ENCODE measurements at places on chromosomes 16 and 17.

GRCh38 chr17:53896047-53896446 lies 73.3 kb downstream of the KIF2B start:
- DNase-seq, result no peak

DNA sequence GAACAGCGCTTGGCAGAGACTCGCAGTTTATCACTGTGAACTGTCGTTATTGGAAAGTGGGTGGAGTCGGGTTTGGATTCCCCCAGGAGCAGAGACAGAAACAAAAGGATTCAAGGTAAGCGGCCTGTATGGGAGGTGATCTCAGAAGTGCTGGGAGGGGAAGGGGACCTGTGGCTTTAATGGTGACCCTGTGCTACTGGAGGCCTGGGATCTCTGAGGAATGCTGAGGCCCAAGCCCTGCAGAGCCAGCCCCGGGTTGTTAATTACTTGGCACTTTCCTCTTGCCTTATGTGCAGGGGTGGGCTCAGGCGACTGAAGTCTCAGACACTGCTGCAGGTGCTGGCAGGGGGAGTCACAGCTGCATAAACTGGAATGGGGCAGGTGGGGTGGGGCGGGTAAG lies 27.4 kb downstream of the IRF8 start:
- DNase-seq, result no peak

- no peak for DNase-seq
Measured at GRCh38 chr16:648071-648780, 939 bp upstream of the WDR90 start.

- no peak for DNase-seq
Measured at GRCh38 chr17:50114849-50115357, 15.1 kb downstream of the SAMD14 start.

GRCh38 chr16:11737713-11738112 lies 4.9 kb downstream of the TXNDC11 start:
- DNase-seq, result no peak

GRCh38 chr17:4518901-4519300 lies 20.2 kb downstream of the SPNS2 start:
- DNase-seq, result no peak

DNA sequence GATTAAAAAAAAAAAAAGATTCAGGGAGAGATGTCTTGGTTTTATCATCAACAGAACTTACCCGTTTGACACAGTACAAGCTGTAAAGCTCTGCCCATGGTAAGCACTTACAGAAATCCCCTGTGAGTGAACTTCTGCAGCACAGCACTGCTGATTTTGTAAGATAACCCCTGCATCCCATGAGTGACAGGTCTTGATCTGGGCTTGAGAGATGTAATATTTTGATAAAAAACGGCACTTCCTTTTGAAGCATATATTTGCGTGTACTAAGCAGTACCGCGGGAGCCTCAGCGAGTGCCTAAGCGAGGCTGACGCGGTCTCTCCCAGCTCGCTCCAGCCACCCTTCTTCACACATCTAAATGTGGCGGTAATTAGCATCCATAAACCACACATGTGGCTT lies 50.5 kb downstream of the IKZF3 start:
- DNase-seq, result peak; percentile 47

GRCh38 chr17:21313320-21313719 lies 28.8 kb downstream of the MAP2K3 start:
- no peak for DNase-seq

GRCh38 chr17:12445331-12445730 lies 220.4 kb upstream of the MYOCD start:
- no peak for DNase-seq

DNA sequence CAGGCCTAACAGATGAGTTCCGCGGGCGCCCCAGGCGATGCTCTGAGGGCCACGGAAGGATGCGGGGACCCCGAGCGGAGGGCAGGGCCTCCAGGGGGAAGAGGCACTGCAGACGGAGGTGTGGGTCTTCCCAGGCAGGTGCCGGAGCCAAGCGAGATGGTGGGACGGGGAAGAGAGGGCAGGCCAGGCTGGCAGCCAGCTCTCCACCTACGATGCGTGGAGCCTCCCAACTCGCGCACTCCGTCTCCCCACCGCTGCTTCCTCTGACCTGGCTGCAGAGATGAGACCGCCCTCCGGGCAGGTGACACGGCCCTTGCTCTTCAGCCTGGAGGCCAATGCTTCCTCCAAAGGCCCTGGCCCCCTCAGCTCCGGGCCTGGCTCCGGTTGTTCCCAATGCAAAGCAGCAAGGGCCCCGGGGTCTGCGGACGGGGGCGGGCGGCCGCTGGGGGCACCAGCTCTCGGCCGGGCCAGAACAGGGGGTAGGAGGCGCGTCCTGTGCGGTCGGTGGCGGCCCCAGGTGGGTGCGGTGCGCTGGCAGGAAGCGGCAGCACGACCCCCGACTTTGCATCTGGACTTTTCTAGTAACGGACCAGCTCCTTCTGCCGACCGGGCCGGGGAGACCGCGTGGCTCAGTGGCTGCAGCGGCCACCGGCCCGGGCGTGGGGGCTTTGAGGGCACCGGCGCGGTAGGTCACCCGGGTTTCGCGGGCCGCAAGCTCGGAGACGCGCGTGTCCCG lies 1.5 kb upstream of the SOX8 start:
- DNase-seq, result no peak

- no peak for DNase-seq
Measured at GRCh38 chr17:8556074-8556473, 74.5 kb downstream of the MYH10 start.

- no peak for DNase-seq
Measured at GRCh38 chr17:83117583-83117982, 38.2 kb downstream of the METRNL start.

DNA sequence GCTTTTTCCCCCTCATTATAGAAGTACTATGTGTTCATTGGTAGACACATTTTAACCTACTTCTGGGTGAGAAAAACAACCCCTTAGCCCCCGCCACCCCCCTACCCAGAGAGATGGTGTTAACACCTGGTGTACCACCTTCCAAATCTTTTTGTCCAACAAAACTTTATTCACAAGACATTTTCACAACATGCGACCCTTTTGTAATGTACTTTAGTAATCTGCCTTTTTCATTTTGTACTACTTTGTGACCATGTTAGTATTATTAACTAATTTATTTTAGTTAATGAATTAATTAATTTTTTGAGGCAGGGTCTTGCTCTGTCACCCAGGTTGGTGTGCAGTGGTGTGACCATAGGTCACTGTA lies 20.0 kb downstream of the PLCG2 start:
- no peak for DNase-seq

DNA sequence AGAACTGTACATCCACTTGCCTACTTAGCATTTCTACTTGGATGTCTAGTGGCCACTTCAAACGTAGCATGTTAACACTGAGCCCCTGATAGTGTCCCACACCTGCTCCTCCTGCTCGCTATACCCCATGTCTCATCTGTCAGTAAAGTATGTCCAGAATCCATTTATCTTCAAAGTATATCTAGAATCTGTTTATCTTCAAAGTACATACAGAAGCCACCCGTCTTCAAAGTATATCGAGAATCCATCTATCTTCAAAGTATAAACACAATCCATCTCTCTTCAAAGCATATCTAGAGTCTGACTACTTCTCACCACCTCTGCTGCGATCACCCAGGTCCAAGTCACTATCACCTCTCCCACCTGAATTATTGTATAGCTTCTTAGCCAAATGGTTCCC lies 43.8 kb downstream of the MYO1D start:
- DNase-seq, result no peak

DNA sequence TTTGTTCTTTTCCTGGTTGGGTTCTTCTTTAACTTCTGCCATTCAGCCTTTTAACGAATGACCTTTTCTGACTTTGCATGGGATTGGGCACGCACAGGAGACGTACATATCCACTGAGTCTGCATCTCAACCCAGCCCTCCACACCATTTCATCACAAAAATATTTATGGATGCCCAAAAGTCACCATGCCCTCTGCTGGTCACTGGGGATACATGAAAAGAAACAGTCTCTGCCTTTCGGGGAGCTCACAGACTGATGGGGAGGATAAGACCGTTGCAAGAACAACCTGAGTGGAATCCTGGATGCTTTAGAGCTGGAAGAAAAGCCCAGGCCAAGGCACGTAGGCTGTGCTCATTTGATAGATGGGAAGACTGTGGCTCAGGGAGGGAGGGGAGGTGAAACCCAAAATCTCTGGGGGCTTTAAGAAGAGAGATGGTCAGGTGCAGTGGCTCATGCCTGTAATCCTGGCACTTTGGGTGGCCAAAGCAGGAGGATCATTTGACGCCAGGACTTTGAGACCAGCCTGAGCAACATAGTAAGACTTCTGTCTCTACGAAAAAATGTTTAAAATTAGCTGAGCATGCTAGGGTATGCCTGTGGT lies 7.9 kb upstream of the MT2A start:
- no peak for DNase-seq

DNA sequence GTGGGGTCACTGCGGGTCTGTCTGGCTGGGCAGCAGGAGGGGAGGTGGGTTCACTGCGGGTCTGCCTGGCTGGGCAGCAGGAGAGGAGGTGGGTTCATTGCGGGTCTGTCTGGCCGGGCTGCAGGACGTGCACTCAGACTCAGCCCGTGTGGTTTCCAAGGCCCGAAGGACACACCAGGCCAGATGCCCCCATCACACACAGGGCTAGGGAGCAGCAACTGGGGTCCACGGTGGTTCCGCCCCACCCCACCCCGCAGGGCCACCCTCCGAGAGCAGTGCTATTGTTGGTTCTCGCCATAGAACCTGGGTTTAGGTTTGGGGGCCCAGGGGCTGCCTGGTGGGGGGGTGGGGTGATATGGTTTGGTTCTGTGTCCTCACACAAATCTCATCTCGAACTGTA lies 5.8 kb upstream of the CIAO3 start:
- DNase-seq, result no peak

GRCh38 chr16:28587386-28587785 lies 9.5 kb downstream of the SULT1A2 start:
- no peak for DNase-seq

DNA sequence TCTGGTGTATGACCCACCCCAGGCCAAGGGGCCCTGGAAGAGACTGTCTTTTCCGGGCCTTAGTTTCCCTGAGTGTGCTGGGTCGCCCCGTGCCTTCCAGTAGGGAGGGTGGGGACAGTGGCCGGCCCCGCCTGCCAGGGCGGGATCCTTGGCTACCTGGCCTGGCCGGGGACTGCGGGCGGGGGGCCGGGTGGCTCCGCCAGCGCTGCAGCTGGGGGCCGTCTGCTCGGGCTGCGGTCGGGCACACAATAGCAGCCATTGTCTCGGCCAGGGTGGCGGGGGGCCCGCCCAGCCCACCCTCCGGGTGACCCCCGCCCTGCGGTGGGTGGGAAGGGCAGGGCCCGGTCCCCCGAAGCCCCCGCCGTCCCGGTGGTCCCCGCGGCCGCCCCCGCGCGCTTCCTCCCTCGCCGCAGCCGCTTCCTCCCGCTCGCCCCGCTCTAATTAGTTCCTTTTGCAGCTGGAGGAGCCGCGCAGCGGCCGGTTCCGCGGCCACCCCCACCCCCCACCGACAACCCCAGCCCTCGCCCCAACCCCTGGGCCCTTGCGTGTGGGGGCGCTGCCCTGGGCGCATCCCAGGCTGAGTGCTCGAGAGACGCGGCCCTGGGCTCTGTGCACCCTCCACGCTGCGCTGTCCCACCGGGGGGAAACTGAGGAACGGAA lies 11.6 kb downstream of the GLIS2 start:
- DNase-seq, result no peak

DNA sequence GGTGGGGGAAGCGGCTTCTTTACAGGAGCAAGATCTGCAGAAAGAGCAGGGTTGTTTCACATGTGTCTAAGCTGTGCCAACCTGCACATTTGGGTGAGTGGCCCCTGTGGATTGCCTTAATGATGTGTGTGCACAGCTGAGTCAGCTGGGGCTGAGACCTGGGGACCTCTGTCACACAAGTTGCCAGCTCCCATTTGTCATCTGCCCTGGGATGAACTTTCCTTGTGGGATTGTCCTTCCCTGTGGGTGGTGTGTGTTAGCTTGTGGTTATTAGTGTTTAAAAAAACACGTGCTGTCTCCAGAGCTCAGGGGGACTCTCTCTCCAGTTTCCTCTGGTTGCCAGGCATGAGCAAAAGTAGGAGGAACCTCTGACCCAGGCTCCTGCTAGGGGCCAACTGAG lies 400.5 kb upstream of the CCL2 start:
- DNase-seq, result no peak

DNA sequence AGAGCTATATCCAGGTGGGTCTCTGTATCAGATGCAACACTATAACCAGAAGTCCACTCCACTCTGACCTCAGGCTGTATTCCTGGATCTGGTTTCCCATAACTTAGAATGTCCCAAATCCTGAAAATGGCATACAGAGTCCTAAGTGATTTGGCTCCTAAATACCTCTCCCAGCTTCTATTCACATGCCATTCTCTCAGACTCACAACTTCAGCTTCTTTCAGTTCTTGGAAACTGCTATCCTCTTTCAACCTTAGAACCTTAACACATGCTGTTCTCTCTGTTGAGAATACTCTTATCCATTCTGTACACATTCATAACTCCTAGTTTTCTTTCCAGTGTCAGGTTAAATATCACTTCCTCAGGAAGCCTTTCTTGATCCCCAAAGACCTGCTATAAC lies 132.0 kb downstream of the BRIP1 start:
- no peak for DNase-seq

DNA sequence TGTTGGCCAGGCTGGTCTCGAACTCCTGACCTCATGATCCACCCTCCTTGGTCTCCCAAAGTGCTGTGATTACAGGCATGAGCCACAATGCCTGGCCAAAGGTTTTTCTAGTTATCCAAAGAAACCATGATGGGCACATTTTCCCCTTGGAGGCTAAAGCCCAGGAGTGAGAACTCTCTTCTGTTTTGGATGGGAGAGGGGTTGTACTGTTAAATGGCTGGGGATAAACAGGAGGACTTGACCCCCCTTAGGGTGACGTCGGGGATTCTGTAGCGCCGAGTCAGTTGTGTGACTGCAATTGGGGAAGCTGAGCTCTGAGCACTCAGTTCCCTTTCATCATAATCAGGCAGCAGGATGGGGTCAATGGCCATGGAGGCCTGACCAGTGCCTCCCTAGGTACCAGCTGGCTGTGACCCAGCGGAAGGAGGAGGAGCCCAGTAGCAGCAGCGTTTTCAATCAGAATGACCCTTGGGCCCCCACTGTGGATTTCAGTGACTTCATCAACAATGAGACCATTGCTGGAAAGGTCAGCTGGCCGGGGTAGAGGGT lies 4.1 kb downstream of the AOC3 start:
- no peak for DNase-seq

GRCh38 chr17:28716740-28717577 lies 709 bp downstream of the RAB34 start:
- DNase-seq, result no peak

GRCh38 chr16:7980133-7980483 lies 610.2 kb downstream of the TMEM114 start:
- no peak for DNase-seq

DNA sequence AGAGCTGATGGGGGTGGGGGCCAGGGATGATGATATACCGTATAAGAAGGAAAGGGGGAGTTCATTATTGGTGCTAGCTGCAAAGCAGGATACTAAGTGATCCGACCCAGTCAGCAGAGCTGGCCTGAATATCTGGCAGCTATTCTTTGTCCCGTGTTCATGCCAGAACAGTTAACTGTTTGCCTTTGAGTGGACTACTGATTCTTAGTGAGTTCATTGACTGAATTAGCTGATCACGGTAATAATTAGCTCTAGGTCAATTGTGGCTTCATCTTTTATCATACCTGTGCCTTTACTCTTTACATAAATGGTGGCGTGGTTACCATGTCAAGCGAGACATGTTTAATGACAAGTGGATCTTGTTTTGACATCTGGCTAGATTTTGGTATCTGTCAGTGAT lies 5.3 kb downstream of the KPNB1 start:
- DNase-seq, result no peak

Measured in activated effector memory CD4-positive, alpha-beta T cell treated with Interleukin-2 at 50 U/mL for 16 hours (primary cell).